ENCODE measurements at places on chromosomes 2 and 18.

GRCh38 chr2:113260991-113261390, 17.7 kb downstream of the PAX8 start:
- no peak for DNase-seq

DNA sequence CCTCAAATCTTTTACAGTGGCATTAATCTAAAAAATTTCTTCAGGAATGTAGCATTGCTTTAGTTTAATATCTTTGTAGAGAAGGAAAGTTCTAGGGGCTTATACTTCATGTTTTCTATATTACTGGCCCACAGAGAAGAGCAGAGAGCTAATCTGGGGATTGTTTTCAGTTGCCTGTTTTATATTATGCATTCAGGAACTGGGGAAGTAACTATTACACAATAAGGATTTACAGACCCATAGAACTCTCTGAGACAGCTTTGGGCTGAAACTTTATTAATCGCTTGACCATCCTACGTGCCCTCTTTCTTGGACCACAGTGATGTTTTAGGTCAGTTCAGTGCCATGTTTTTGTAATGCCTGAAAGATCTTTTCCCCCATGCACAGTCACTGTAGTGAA, 29.9 kb downstream of the BIRC6 start:
- DNase-seq, result no peak

DNA sequence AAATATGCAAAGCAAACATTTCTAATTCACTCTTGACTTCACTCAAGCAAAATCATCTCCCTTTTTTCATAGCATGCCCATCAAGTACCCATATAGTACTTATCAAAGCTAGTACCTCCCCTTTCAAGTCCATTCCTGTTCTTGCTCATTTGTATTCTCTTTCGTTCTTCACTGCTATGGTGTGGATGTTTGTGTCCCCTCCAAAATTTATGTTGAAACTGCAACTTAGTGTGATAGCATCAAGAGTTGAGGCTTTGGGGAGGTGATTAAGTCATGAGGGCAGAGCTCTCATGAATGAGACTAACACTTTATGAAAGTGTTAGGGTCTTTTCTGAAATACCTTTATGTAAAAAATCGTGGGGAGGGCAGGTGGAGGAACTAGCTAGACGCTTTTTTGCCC, 52.9 kb downstream of the RNU4ATAC start:
- no peak for DNase-seq

GRCh38 chr2:19875280-19875679, 26.5 kb downstream of the TTC32 start:
- DNase-seq, result no peak

All from NCI-H1417 (cell line).